NCI-H526 treated with DMSO at 0.1 percent for 48 hours (cell line): ENCODE measurements at places on chromosomes 6 and 20.

- DNase-seq: no peak
Observed at GRCh38 chr6:166168616-166169548, 1.2 kb upstream of the TBXT start.

DNA sequence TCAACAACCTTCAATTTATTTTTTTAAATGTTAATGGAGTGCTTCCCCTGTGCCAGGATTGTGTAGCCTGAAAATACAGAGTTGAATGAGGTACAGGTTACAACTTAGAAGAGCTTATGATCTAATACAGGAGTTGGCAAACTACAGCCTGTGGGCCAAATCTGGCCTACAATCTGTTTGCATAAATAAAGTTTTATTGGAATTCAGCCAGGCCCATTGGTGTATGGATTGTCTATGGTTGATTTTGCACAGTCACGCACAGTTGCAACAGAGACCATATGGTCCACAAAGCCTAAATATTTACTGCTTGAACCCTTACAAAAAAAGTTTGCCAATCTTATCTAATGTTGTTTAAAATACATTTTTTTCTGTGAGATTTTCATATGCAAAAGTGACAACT, 177.3 kb upstream of the CCN2 start:
- DNase-seq: no peak

GRCh38 chr20:40763646-40764295, 74.7 kb upstream of the MAFB start:
- no peak for DNase-seq

- DNase-seq: no peak
Observed at GRCh38 chr6:167058261-167058660, 59.1 kb downstream of the CEP43 start.

GRCh38 chr6:116074732-116075390, 14.2 kb upstream of the FRK start:
- no peak for DNase-seq

GRCh38 chr6:11212664-11213063, 19.8 kb downstream of the NEDD9 start:
- DNase-seq: no peak
